ENCODE measurements at places on chromosomes 7 and 10.
A peak's percentile ranks its signal among the peaks of the same experiment; 100 is the strongest.

GRCh38 chr10:60985951-60986350 is 42.0 kb upstream of the RHOBTB1 start:
- no peak for DNase-seq

- DNase-seq, result no peak
Measured at GRCh38 chr10:111200505-111201186, 123.8 kb downstream of the ADRA2A start.

DNA sequence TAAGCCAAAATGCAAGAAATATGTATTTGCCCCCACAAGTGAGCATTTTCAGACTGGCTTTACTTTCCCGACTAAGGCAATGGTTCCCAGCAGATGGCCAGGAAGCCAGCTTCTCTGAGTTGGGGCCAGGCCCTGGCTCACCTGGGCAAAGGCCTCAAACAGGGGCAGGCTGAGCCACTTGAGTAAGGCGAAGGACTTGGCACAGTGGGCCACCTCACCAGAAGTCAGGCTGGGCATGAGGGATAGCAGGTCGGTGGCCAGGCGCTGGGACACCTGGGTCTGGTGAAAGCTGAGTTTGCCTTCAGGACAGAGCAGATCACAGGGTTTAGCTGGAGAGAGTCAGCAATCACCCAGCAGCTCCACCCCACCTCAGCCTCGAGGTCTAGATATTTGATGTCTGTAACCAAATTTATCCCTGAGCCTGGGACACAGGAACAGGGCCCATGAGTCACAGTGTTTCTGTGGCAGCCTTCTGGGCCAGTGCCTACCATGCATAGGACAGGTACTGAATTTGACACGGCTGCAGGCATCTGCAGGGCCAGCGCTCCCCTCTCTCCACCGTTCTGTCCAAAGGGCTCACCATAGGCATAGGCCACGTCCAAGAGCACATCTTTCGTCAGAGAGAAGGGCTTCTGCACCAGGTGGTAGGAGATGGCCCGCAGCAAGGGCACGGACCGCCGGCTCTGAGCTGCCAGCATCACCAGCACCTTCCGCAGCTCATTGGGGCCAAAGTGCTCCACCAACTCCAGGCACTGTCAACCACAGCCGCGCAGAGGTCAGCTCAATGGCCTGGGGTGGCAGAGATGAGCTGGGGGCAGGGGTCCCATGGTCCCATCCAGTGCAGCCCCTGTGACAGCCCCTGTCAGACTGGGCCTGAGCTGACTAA is 7.3 kb downstream of the TBRG4 start:
- DNase-seq, result no peak

- peak; percentile 71 for DNase-seq
Measured at GRCh38 chr7:43905956-43906330, 453 bp downstream of the URGCP start.

GRCh38 chr10:25417611-25418010 is 242.8 kb downstream of the GPR158 start:
- DNase-seq, result no peak

GRCh38 chr7:92644406-92645113 is 54.4 kb upstream of the FAM133B start:
- DNase-seq, result no peak

DNA sequence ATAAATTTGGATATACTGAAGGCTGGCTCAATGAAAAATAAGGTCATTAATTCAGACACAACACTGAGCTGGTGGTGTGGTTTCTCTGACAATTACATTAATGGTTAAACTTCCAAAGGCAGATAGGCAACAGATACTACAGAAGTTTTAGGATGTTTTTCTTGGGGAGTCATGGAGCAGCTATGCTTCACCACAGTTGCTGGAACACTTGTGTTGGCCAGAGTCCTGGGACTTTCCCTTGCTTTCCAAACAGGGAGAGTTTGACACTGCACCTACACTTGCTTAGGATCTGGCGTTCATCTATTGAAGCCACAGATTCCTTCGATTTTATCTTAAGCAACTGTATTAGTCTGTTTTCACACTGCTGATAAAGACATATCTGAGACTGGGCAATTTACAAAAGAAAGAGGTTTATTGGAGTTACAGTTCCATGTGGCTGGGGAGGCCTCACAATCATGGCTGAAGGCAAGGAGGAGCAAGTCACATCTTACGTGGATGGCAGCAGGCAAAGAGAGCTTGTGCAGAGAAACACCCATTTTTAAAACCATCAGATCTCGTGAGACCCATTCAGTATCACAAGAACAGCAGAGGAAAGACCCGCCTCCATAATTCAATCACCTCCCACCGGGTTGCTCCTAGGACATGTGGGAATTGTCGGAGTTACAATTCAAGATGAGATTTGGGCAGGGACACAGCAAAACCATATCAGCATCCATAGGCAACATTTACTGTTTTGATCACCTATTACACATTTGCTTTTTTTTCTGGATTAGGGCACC is 27.8 kb upstream of the TMEM178B start:
- DNase-seq, result no peak

- no peak for DNase-seq
Measured at GRCh38 chr7:95545007-95545615, 51.2 kb downstream of the PDK4 start.

DNA sequence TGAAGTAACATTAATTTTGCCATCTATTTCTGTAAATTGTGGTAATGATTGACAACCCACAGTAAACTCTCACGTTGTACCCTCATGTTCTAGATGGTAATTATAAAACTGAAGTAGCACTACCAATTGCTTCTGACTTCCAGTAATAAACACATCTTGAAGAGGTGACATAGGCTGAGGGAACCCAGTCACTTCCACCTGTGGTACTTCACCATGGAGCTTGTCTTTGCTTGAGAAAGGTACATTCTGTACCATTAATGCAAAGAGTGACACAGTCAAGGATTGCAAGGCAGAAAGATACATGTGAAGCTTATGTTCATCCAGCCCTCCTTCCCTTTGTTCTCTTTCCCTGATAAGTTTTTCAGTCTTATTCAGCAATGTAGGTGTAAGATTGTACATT is 11.2 kb downstream of the CAPZA2 start:
- no peak for DNase-seq

DNA sequence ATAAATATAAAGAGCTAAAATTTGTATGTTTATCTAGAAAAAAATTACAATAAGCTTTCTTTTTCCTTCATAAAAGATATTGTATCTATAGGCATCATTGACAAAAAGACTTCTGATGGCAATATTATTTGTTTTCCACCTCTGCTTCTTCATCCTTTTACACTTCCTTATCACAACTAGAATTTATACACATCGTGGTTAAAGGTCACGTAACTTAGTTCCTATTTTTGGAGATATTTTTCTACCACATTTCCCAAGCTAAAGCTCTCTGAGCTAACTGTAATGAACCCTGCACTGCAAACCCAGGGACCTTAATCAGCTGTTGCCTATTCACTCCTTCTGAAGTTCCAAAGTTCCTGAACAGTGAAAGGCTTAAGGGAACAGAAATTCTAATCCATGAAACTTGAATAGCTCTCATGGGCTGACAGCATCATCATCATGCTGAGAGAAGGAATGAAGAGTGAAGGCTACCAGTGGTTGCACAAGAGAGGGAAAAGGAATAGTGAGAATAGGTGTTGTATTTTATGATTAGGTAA is 106.1 kb upstream of the SLC13A1 start:
- no peak for DNase-seq

DNA sequence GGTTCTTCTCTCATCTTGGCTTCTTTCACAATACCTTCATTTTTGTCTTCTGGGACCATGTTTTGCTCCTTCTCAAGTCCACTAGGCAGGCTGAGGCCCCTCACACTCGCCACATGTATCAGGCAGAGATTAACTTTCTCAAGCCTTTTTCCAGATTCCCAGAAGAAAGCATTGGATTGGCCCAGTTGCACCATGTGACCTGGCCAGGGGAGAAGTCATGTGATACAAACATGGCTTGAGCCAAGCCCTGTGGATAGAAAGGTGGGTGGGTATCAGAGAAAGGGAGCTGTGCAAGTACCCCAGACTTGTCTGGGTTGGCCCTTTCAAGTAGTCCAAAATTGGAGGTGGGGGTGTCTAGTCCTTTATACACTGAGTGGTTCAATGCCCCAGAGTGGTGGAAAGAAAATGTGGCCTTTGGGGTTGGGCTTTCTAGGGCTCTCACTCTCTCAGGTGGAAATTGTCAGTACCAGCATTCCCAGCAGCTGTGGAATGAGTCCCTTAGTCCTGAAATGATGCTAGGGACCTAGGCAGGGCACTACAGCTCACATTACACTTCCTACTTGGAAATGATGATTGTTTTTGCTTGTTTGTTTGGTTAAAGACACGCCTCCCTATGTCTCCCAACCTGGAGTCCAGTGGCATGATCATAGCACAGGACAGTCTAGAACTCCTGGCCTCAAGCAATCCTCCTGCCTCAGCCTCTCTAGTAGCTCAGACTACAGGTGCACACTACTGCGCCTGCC is 36.9 kb upstream of the C10orf67 start:
- no peak for DNase-seq

GRCh38 chr7:39333701-39334100 is 232.5 kb upstream of the YAE1 start:
- no peak for DNase-seq

DNA sequence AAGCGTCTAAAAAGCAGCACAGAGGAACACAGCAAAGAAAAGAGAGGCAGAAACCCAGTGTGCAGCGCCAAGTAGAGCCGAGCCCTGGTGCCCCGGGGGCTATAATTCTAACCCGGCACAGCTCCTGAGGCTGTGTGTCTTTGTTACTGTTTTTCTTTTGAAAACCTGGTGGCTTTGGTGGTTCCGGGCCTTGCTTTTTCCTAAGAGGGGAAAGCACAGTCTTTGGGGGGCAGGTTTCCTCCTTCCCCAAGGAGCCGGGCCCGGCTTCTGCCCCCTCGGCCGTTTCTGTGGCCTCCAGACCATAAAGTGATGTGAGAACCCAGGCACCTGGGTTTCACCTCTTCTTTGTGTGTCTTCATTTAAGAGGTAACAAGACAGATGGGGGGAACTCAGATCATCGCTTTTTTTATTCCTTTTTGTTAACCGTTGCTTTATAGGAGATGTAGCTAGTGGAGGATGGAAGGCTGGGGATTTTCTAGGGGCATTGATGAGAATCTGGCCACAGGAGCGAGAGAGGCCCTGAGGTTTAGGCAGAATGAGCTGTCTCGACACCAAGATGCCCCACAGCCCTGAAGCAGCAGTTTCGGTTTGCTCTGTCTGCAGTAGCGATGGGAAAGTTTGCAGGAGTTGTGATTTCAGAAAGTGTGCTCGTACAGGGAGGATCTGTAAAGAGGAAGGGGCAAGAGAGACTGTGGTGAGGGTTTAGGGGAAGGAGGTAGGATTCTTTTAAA is 367.8 kb upstream of the GALNT17 start:
- no peak for DNase-seq

DNA sequence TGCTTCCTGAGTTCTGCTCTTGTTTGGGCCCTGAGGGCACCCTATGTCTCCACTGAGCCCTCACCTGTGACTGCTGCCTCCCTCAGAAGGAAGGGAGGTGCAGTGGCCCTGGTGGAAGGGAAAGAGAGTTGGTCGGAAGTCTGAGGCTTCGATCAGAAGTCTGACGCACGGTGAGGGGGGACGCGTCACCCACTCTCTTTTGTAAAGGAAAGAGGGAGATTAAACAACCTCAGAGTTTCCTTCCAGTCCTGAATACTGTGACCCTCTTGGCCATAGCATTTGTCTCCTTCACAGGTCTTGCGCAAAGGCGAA is 31.4 kb upstream of the TRIM8 start:
- no peak for DNase-seq

DNA sequence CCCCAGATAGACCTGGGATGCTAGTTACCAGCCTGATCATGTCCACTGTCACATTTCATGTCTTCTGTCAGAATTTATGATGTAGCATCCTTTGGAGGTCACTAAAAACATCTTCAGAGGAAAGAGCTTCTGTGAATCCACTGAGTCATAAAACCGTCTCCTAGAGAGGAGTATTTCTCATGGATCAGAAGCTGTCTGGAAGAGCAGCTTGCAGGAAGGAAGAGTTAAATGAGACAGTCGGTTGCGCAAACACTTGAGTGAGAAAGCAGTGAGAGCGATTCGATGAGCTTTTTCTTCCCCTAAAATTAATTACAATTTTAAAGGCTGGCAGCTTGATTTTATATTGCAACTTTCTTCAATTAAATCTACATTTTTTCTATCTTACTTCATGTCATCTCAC is 47.2 kb upstream of the WDR11 start:
- DNase-seq, result no peak

DNA sequence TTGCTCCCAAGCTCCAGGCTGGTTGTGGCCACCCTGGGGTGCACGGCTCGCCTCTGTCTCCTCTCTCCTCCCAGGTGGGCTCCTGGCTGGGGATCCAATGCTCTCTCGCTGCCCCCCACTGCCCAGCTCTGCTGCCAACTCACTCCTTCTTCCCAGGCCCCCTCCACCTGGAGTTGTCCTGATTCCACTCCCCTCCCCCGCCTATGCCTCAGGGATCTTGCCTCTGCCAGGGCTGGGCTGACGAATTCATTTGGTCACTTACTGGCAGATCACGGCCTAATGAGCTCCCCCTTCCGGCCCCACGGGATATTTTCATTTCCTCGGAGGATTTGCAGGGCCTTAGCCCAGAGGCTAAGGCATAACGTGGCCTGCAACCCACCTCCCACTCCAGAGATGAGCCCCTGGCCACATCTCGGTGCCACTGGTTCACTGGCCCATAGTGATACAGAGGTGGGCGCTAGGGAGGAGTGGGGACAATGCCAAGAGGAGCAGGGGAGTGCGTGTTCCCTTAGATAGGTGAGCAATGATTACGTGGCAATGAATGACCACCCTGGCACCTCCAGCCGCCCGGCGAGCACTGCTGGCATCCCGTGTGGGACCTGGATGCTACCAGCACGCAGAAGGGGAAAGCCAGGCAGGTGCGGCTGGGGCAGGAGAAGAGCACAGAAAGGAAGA is 344.6 kb upstream of the SHH start:
- no peak for DNase-seq

- no peak for DNase-seq
Measured at GRCh38 chr10:17701301-17701700, 50.7 kb upstream of the TMEM236 start.

GRCh38 chr7:125573126-125573525 is 643.5 kb upstream of the POT1 start:
- DNase-seq, result no peak

DNA sequence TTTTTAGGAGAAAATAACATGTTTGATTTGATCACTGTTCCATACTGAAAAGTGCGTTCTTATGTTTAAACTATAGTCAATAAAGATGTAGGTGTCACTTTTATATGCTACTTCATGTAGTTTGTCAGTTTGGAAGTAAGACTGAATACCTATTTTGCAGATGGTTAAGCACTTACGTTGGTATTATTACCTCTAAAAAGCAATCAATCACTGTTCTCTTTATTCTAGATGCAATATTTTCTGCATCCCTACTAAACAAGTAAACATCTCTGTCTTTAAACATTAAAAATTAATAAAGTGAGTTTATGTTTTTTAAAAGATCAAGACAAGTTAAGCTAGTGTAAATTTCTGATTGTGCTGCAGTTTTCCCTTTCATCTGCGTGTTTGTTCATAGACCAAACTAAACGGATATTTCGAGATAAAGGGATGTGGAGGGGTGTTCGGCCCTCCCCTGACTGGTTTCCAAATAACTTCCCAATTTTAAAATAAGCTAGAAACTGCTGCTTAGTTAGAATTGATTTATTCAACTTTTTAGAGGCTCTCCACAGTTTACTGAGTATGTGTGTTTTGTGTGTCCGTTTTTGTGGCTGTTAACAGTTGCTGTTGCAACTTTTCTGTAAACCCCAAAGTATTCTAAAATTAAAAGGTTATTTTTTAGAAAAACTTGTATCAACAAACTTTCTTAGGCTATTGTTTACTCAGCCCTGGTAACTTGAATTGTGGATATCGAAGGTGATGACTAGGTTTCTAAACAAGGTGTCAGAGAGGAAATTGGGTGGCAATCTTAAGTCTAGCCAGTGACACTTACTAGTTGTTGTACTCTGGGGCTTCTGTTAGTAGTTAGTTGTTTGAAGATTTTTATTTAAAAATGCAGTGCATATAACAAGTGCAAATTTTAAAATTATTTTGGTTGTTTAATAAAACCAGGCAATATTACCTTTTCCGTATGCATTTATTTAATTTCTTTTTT is 974 bp downstream of the KIF11 start:
- DNase-seq, result no peak

All from activated CD8-positive, alpha-beta memory T cell treated with anti-CD3 and anti-CD28 coated beads, Interleukin-2, amount 50 U/mL, for 48 hours (primary cell).